ENCODE measurements at places on chromosomes 1 and 21. TPM values are rescaled to one million over a fixed set of nuclear protein-coding genes. Genes with fewer than 3 reads are reported as not detected.

Gene PCP4L1
- not detected for total RNA-seq

Gene CR2
- not detected for total RNA-seq

Gene KRTAP6-3
- not detected for total RNA-seq

Gene SLC25A44
- total RNA-seq, result 17.3 TPM

Gene NBL1
- total RNA-seq, result 38.3 TPM

Gene CAPN9
- total RNA-seq, result not detected

Gene ADAMTS5
- 14.9 TPM for total RNA-seq

Gene CLCA2
- total RNA-seq, result 0.44 TPM

Gene TEX38
- total RNA-seq, result not detected

Gene SERINC2
- total RNA-seq, result 17.7 TPM

Gene DARS2
- 32.9 TPM for total RNA-seq

Gene MKNK1
- total RNA-seq, result 21.4 TPM

Gene EPB41
- 56.7 TPM for total RNA-seq

Gene HSD3B2
- not detected for total RNA-seq

Gene CCDC185
- total RNA-seq, result not detected

Gene LCE1A
- total RNA-seq, result not detected

Gene DMRTA2
- total RNA-seq, result 0.14 TPM

Gene TNFRSF4
- total RNA-seq, result not detected

Gene KRTAP21-3
- not detected for total RNA-seq

Gene HSD3B1
- total RNA-seq, result not detected

Gene LIN28A
- total RNA-seq, result not detected

Gene DHRS3
- total RNA-seq, result 192 TPM

Gene STUM
- not detected for total RNA-seq

Gene CLCNKB
- 0.22 TPM for total RNA-seq

Gene OLFML3
- total RNA-seq, result 238 TPM
